ENCODE measurements at places on chromosomes 4 and X.

DNA sequence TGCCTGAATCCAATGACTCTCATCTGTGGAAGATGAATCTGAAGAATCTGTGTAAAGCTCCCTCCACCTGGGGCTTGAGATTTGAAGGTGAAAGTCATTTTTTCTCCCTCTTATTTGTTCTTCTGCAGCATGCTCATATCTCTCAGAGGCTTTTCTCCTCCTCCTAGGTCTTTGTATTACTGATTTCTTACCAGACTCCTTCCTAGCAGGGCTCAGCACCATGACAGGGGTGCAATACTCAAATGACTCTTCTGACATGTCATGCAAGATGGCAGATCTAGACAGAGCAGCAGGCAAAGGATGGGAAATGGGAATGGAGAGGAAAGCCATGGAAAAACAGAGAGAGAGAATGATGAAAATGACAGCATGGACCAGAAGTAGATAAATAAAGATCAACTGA lies 118.3 kb downstream of the TMA16 start:
- no peak for DNase-seq

GRCh38 chr4:3065551-3065950 lies 8.8 kb downstream of the HTT-AS start:
- DNase-seq = no peak

- no peak for DNase-seq
Measured at GRCh38 chr4:159416073-159416472, 313.2 kb downstream of the RAPGEF2 start.

DNA sequence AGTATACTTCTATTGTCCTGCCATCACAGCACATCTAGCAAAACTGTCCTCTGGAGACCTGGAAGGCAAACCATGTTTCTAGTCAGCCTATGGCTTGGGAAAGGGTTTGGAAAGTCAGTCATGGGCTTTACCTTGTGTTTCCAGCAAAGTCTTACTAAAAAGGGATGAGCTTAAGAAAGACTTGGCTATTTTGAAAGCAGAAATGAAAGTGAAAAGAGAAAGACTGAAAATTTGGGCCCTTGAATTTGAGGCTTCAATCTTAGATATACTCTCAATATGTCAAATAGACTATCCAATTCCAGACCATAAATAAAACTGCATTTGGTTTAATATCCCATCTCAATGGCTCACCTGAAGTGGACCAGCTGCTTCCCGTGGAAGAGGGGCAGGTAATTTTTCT lies 127.9 kb downstream of the ZNF330 start:
- no peak for DNase-seq

DNA sequence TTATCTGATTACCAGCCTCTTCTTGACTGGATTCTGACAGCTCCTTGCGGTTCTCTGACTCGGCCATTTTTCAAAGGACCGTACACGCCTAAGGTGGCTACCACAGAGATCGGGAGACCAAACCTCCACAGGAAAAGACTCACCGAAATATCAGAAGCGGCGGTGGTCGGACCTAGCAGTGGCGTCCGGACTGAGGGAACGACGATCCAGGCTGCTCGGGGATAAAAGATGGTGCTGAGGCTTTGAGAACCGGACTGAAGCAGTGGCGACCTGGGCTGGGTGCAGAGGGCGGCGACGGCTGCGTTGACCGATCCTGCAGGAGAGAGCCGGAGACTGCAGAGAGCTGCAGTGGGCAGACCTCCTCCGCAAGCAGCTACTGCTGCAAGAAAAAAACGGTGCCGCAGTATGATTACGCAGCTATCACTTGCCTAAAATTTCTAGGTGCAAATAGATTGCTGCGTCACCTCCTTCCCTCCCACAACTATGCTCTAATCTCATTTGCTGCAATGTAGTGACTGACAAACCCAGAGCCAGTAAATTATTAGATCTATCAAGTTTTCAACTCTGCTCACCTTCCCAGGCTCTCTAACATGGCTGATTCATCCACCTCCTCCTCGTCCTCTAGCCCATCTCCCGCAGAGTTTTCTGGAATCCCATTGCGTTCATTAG lies at the start of gene NAP1L2:
NAP1L2 (minus strand) TSS at position 426 of the 669 bp plus-strand sequence; CDS start at position 67, 359 bp downstream.
- peak; percentile 67 for DNase-seq

GRCh38 chr4:142416121-142416520 lies 430.0 kb downstream of the INPP4B start:
- no peak for DNase-seq

- DNase-seq = no peak
Measured at GRCh38 chr4:146275370-146275769, 61.0 kb downstream of the REELD1 start.

GRCh38 chr4:73929278-73929677 lies 52.5 kb downstream of the PF4 start:
- no peak for DNase-seq

- no peak for DNase-seq
Measured at GRCh38 chr4:31803526-31804195, 1083.5 kb downstream of the PCDH7 start.

DNA sequence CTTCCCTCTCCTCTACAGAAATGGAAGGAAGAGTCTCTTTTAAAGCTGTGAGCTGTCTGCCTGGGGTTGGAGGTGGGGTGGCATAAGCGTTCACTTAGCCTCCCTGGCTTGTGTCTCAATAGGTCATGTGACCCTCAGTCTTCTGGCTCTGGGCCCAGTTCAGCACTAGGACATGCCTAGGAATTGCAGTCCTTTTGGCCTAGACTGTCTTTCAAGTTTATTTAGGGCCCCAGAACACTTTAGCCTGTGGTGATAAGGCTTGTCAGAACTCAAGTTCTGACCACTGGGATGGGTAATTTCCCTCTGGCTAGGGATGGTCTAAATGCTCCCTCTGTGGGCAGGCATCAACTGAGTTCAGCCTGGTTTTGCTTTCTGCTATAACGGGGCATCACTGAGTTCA lies 34.3 kb upstream of the ARMCX4 start:
- DNase-seq = no peak

GRCh38 chr4:68249434-68249833 lies 3.9 kb upstream of the TMPRSS11B start:
- DNase-seq = no peak

GRCh38 chr4:28565396-28565795 lies 1704.8 kb downstream of the STIM2 start:
- DNase-seq = no peak

GRCh38 chr4:185532293-185532692 lies 3.0 kb downstream of the PDLIM3 start:
- no peak for DNase-seq

DNA sequence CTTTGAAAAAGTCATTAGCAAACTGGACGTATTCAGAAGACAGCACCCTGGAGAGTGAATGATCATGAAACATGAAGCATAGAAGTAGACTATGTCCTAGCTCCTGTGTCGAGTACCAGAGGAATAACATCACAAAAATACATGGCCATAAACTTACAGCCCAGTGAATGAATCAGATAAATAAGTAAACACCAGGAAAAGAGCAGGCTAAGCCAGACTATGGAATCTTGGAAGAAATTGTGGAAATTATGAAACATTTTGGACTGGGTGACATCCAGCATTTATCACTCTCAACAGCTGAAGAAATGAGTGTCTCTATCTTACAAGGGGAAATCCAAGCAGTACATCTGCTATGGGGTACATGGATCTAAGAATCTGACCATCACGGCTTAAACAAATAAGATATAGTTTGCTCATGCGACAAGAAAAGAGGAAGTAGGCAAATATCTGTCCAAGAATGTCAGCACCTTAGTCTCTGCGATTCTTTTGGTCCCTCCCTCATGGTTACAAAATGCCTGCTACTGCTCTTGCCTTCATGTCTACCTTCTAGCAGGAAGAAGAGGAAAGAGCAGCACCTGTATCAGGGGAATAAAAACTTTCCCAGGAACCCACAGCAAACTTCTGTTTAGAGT lies 481.5 kb downstream of the BCOR start:
- DNase-seq = no peak

- DNase-seq = no peak
Measured at GRCh38 chrX:71251466-71251973, 2.4 kb downstream of the ZMYM3 start.

DNA sequence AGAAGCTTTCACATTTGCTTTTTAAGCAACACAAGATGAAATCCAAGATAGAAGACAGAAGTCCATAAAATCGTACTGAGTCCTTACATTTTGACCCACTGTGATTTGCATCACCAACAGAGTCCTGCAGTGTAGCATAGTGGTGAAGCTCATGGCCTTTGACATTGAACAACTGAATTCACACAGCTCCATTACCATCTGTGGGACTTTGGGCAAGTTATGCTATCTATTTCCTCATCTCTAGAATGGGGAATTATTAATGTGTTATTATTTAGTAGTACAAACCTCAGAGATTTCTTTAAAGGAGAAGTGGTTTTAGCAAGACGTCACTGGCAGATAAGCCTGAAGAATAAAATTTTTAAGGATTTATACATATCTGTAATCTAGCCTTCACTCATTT lies 10.7 kb downstream of the GPRIN3 start:
- DNase-seq = no peak

DNA sequence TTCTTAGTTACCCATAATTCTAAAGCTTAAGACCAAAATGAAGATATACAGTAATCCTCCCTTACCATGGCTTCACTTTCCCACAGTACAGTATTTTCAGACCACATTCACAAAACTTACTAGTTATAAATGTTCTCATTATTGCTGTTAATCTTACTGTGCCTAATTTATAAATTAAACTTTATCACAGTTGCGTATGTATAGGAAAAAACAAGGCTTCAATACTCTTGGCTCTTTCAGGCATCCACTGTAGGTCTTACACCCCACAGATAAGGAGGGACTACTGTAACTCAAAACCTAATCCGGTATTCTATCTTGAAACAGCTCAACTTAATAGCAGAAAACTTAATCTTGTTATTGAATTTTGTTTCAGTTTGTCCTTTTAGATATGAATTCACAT lies 3.6 kb downstream of the HMGB2 start:
- DNase-seq = no peak

- no peak for DNase-seq
Measured at GRCh38 chrX:1076871-1077651, 135.4 kb downstream of the CRLF2 start.

GRCh38 chr4:39205476-39205875 lies 23.1 kb downstream of the WDR19 start:
- DNase-seq = no peak

DNA sequence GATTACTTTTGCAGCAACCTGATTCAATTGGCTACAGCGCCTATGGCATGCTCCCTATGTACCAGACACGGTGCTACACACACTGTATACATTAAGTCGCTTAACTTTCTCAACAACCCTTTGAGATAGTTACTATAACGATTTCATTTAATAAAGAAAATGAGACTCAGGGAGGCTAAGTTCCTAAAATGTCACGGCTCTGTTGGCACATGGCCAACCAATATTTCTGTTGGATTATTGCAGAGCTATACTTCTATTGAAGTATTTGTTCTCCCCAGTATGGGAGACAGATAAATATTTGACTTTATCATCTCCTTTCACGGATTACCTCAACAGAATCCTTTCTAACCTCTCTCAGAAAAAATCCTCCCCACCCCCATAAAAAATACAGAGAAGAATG lies 25.3 kb downstream of the CLNK start:
- no peak for DNase-seq

GRCh38 chrX:102976793-102977495 lies 39.9 kb downstream of the RAB40AL start:
- DNase-seq = no peak

DNA sequence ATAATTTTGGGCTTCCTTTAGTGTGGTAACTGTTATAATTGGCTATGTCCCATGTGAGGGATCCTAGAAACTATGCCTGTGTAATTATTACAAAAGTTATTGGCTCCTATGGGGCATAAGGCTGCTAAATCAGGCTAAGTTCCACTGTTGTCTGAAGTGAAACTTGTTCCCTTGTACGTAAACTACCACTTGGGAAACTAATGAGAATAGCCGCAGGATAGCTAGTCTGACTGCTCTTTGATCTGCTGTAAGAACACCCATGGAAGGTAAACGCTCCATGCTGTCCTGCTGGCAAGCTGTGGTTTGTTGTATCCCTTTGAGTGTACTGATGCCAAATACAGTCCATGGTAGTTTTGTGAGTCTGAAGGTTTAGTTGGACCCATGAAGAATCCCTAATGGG lies 9.3 kb upstream of the MAOA start:
- DNase-seq = no peak

DNA sequence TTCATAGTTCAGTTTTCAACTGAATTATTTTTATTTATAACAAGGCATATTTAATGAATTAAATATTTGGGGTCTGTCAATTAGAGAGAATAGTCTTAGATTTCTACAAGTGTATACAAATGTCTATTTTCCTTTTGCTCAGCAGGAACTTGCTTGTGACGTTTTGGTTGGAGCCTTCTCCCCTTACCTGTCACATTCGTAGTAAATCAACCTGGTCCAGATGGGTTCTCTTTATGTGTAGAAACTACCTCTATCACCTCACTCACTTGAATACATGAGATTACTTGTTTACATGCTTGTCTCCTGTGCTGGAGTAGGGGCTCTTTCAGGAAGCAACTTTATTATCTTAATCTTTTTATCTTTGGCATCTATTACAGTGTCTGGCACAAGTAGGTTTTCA lies 938.3 kb upstream of the IGFBP7 start:
- DNase-seq = no peak

DNA sequence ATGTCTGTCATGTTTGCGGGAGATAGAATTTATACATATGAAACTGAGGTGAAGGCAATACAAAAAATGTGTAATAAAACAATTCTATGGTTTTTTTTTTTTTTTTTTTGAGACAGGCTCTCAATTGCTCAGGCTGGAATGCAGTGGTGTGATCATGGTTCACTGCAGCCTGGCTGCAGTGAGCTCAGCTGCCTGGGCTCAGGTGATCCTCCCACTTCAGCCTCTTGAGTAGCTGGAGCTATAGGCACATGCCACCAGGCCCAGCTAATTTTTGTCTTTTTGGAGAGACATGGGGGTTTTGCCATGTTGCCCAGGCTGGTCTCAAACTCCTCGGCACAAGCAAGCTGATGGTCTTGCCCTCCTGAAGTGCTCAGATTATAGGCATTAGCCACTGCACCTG lies 10.1 kb downstream of the RADX start:
- DNase-seq = no peak

GRCh38 chr4:8916906-8917305 lies 45.3 kb upstream of the HMX1 start:
- DNase-seq = no peak

GRCh38 chrX:95645738-95646137 lies 1038.9 kb upstream of the DIAPH2 start:
- no peak for DNase-seq

DNA sequence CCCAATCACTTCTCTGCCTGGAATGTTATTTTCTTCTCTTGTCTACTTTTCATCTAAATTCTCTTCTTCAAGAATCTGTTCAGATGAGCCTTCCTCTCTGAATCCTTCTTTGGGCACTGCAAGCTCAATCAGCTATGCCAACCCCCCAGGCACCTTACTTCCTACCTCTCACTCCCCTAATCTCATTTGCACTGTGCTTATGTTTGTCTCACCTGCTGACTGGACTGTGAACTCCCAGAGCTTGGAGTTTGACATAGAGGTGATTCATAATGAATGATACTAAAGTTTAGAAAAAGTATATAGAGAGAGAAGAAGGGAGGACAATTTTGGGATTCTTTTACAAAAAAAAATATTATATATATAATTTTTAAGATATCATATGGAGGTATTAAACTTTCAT lies 36.3 kb downstream of the ANXA10 start:
- no peak for DNase-seq

- no peak for DNase-seq
Measured at GRCh38 chrX:137652086-137652485, 86.2 kb downstream of the ZIC3 start.

All from ecto neural progenitor cell (in vitro differentiated cells).